ENCODE measurements at places on chromosomes 4 and X. TPM values are rescaled to one million over a fixed set of nuclear protein-coding genes. Genes with fewer than 3 reads are reported as not detected.

- H3K4me3 ChIP-seq, result no peak overlapping the region
- H3K27me3 ChIP-seq, result no peaks in the 10 kb centered on the region
- no peaks in the 10 kb centered on the region for H3K4me1 ChIP-seq
- H3K36me3 ChIP-seq, result no peaks in the 10 kb centered on the region
Observed at GRCh38 chr4:126647756-126648397, 984.9 kb upstream of the INTU start.

- DNase-seq, result no peak
- peaks cover 5% of the 10 kb centered on the region for H3K4me1 ChIP-seq
Observed at GRCh38 chr4:112836895-112837294, 200.0 kb downstream of the LARP7 start.

GRCh38 chr4:127194281-127194680 is 438.5 kb upstream of the INTU start:
- DNase-seq, result no peak
- no peaks in the 10 kb centered on the region for H3K27me3 ChIP-seq
- H3K4me3 ChIP-seq, result no peak overlapping the region
- H3K4me1 ChIP-seq, result peaks cover 9% of the 10 kb centered on the region

Gene COL4A5
- total RNA-seq, result 207 TPM

- no peak for DNase-seq
- no peak overlapping the region for H3K27ac ChIP-seq
- H3K36me3 ChIP-seq, result no peaks in the 10 kb centered on the region
- H3K4me1 ChIP-seq, result peaks cover 12% of the 10 kb centered on the region
Observed at GRCh38 chr4:74377714-74378113, 12.8 kb downstream of the EREG start.

- H3K4me3 ChIP-seq, result peak overlapping the region; percentile 98
- H3K27me3 ChIP-seq, result no peaks in the 10 kb centered on the region
- peaks cover 10% of the 10 kb centered on the region for H3K36me3 ChIP-seq
- peak overlapping the region; percentile 99 for H3K27ac ChIP-seq
- peaks cover 59% of the 10 kb centered on the region for H3K4me1 ChIP-seq
Observed at GRCh38 chr4:82429728-82430192, 502 bp downstream of the HNRNPDL start.
